Psoas muscle (tissue), 8 donors: ENCODE measurements at places on chromosomes 5 and 9. TPM values are rescaled to one million over a fixed set of nuclear protein-coding genes. Genes with fewer than 3 reads are reported as not detected.
A peak's percentile ranks its signal among the peaks of the same experiment; 100 is the strongest.

DNA sequence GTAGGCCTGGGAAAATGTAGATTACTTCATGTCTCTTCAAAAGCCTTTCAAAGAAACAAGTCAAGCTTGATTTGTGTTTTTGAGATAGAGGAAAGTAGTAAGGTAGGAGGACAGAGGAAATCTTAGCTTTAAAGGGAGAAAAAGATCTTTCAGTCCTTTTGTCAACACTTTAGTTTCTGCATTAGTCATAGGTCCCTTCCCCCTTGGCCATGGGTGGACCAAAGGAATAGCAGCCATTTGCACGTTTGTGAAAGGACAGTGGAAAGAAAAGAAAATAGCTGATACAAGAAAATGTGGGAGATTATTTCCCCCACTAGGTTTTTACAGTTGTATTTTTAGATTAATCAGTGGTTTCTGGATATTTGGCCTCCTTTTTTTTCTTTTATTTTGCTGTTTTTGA, 121.9 kb upstream of the GRHPR start:
- DNase-seq: no peak

- DNase-seq: peak; percentile 80
These were observed 18.2 kb upstream of the WDR38 start for GRCh38 chr9:124835026-124835557.

GRCh38 chr9:104091708-104092107, 2.4 kb upstream of the SMC2 start:
- no peak for DNase-seq

Gene GGTA1
- 0.50 TPM for total RNA-seq

Gene TRIM14
- total RNA-seq: 2.5 TPM

Gene ENHO
- 0.26 TPM for total RNA-seq

- no peak for DNase-seq
These were observed 25.2 kb upstream of the ENTREP1 start for GRCh38 chr9:69299826-69300225.

DNA sequence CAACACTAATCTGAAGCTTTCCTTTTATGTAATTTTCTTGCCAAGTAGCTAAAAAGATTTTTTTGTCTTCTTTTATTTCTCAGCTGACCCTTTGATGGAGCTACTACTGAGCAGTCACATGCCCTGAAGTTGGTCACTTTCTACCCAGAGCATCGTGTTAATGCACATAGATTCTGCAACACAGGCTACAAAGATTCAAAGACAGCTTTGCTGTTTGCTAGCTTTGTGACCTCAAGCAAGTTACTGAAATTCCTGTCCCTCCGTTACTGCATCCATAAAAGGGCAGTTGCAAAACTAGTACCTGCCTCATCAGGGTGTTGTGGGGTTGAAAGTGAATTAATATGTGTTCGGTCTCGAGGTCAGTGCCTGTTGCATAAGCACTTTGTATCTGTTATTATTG, 179.9 kb downstream of the GAS1 start:
- no peak for DNase-seq

Gene ATP6V1G1
- 97.4 TPM for total RNA-seq

GRCh38 chr9:130137641-130138081, 34.5 kb upstream of the NCS1 start:
- no peak for DNase-seq

- DNase-seq: no peak
These were observed 573.2 kb downstream of the CCDC171 start for GRCh38 chr9:16126042-16126441.

Gene PCDHA10
- total RNA-seq: 0.11 TPM

Gene N4BP3
- total RNA-seq: 2.9 TPM

Gene CDC25C
- total RNA-seq: not detected

Gene SH2D3C
- 12.0 TPM for total RNA-seq

DNA sequence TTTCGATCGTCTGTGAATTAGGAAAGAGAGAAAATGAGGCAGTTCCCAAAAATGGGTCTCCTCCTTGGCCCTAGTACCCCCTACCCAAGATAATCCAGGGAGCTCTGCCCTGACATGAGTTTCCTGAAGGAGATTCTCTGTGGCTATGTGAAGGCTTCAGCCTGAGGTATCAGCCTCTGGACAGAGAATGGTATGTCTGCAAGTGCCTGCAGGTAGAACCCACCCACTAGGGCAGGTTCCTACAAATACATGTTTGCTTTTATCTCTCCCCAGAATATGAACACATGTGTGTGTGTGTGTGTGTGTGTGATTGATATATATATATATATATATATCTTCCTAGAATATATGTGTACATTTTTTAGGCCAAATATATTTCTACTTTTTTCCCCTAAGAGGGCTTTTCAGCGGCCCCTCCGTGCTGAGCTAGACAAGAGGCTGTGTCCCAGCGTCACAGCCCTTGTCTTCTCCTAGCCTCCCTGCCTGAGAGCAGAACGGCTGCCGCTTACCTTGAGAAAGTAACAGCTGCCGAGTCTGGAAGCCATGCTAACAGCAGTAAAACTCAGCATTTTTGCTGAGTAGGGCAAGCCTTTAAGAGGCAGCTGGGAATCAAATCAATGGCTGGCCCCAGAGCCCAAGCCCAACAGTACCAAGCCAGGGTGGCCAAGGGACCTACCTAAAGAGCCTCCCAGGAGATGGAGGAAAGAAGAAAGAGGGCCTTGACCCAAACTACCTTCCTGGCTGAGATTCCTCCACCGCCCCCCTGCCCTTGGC, 2.1 kb downstream of the BRINP1 start:
- no peak for DNase-seq

Gene TDRD7
- total RNA-seq: 7.0 TPM

Gene CTXN3
- not detected for total RNA-seq

DNA sequence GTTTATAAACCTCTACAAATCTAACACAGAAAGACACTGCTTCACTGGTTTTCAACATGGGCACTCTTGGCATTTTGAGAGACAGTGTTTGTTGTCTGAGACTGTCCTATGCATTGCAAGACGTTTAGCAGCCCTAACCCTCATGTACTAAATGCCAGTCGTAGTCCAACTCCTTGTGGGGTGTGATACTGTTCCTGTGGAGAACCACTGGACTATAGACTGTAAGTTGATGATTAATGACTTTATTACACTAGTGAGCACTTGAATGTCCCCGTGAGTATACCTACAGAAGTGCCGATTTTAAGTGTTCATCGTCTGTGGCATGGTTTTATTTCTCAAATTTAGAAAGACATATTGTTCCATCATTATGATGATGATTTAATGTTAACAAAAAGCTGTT, 46.2 kb downstream of the RECK start:
- no peak for DNase-seq

GRCh38 chr9:133147412-133148198, 16.1 kb downstream of the GBGT1 start:
- DNase-seq: peak; percentile 89

Gene SCAI
- 5.2 TPM for total RNA-seq

DNA sequence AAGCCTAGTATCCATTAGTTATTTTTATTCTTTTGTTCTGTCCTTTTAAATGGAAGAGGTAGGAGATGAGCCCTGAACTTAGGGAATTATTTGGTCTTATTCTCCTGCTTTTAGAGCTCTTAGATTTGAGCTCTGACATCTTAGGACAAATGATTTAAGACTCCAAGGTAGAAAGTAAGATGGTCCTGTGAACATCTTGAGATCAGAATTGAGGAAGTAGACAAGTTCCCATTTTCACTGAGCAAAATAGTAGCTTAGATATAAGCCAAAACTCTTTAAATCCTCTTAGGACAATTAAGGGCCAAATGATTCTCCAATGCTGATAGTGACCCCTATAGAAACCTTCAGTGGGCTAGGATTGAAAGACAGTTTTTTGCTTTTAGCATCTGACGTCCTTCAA, 53.0 kb upstream of the RUSC2 start:
- no peak for DNase-seq

DNA sequence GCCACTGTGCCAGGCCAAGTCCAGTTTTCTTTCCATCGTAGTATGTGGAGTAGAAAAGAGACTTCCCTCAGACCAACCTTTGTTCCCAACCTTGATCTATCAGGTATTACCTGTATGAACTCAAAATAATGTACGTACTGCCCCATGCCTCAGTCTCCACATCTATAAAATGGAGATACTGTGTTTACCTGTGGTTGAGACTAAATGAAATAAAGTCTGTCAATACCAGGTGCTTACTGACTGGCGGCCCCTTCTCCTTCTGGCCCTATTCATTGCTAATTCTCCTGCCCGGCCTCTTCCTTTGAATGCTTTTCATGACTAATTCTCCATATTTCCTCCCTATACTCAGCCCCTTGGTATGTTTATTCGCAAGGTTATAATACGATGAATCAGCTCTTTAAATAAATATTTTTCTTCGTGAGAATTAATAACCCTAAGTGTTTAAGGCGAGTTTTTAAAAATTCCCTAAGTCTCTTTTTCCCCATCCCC, 89.6 kb upstream of the BASP1 start:
- DNase-seq: no peak

- DNase-seq: peak; percentile 63
These were observed 57.2 kb downstream of the COL5A1 start for GRCh38 chr9:134698587-134699342.

DNA sequence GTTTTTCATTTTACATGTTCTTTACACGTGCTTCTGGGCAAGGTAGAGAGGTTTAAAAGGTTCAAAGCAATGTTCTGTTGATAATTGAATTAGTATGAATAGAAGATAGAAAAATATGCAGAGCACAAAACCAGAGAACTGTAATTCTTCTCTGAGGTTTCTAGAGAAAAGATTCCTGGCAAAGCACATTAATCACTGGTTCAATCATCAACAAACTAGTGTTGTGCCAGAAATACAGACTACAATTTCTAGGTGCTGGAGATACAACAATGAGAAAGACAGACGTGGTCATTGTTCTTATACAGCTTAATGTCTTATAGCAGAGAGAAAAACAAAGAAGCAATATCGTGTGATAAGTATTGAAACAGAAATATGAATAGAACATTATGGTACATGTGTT, 25.5 kb downstream of the MEGF9 start:
- DNase-seq: no peak

- DNase-seq: no peak
These were observed 203.1 kb upstream of the EFNA5 start for GRCh38 chr5:107873877-107874276.

DNA sequence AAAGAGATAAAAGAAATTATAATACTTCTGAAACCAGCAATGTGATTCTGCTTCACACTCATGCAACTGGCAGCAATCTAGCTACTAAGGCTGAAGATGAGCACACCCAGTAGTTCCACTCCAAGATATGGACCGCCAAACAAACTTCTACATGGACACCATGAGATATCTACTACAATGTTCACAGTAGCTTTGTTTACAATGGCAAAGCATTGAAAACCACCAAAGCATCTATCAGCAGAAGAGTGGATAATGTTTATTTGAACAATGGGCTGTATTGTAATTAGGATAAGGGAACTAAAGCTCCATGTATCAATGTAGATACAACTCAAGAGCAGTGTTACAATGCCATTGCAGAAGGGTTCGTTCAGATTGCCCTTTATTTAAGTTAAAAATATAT, 91.2 kb upstream of the ERBIN start:
- no peak for DNase-seq
